ENCODE measurements at places on chromosomes 1 and 21.
A peak's percentile ranks its signal among the peaks of the same experiment; 100 is the strongest.

GRCh38 chr1:112998592-112999235 is 42.7 kb upstream of the SLC16A1 start:
- no peak for DNase-seq

DNA sequence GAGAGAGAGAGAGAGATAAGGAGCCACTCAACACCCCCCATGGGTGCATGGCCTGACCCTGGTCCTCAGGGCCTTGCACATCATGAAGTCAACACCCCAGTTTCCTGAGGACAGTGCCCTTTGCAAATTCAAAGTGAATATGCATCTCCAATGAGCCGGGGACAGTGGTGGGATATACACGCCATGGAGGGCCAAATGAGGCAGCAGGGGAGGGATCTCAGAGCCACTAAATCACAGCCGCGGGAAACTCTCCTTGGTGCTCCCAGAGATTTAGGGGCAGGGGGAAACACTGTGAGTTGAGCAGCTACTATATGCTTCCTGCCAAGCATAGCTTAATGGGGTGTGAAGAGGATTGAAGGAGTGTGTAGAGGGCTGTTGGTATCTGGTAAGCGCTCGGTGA is 35.5 kb downstream of the MATN1 start:
- DNase-seq = no peak

DNA sequence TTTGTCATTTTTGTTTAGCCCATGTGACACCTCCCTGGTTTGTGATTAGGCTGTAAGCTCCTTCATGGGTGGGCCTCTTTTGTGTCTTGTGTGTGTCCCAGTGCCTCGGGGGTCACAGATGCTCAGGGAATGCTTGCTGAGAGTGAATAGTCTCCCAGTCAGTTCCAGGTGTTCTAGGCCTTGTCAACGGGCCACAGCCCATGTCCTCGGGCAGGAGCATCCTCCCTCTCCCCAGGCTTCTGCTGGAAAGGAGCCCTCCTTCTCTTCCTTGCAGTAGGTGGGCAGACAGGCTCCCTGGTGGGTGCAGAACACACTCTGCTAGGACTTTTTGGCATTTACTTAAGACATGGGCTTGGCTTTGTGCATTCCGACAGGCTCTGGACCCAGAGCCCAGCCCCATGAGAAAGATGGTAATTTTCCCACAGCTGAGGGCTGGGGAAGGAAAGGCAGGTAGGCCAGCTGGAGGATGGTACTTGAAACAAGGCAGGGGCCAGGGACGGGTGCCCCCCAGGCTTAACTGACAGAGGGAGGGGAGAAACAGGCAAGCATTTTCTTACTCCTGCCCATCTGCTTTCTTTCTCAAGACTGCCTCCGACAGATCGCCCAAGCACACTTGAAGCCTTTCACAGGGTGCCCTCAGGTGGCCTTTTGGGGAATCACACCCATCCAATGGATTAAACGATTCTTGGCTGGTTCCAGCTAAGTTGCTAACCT is 7.1 kb upstream of the CPLANE2 start:
- DNase-seq = peak; percentile 74

GRCh38 chr1:184823080-184823479 is 68.4 kb upstream of the EDEM3 start:
- DNase-seq = no peak

DNA sequence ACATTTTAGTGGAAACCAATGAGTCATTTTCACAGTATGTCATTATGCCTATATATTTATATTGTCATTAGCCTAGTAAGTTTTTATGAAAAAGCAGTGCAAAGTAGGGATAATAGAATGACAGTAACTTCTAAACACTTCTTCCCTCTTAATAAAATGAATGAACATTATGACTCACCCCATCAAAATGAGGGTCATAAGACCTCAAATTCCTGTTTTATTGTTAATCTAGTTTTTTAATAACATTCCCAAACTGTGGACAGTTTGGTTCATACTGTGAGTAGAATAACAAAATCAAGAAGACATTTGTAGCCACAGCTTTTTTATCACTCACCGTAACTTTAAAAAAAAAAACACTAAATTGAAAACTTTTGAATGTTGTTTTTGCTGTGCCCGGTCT is 160.5 kb downstream of the LRRC40 start:
- no peak for DNase-seq

GRCh38 chr21:25462517-25462971 is 144.7 kb downstream of the MRPL39 start:
- DNase-seq = no peak

DNA sequence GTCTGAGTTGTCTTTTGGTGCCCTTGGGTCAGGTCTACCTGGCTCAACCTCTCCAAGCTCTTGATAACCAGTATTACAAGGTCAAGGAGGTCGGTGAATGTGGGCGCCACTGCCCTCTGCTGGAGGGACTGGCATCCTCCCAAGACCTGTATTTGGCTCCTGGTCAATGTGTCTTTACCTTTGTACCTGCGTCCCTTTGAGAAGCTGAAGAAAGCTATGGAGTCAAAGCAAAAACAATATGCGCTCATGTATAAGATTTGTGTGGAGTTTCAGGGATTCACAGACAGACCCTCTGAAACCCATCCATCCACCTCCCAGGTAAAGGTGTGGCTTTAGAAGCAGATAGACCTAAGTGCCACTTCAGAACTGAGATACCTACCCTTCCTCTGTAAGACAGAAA is 61.8 kb upstream of the NBL1 start:
- peak; percentile 77 for DNase-seq

- DNase-seq = peak; percentile 75
These were observed 6.4 kb downstream of the ITGB2 start for GRCh38 chr21:44914176-44914874.

GRCh38 chr1:178345238-178345637 is 151.5 kb downstream of the CLEC20A start:
- DNase-seq = no peak

DNA sequence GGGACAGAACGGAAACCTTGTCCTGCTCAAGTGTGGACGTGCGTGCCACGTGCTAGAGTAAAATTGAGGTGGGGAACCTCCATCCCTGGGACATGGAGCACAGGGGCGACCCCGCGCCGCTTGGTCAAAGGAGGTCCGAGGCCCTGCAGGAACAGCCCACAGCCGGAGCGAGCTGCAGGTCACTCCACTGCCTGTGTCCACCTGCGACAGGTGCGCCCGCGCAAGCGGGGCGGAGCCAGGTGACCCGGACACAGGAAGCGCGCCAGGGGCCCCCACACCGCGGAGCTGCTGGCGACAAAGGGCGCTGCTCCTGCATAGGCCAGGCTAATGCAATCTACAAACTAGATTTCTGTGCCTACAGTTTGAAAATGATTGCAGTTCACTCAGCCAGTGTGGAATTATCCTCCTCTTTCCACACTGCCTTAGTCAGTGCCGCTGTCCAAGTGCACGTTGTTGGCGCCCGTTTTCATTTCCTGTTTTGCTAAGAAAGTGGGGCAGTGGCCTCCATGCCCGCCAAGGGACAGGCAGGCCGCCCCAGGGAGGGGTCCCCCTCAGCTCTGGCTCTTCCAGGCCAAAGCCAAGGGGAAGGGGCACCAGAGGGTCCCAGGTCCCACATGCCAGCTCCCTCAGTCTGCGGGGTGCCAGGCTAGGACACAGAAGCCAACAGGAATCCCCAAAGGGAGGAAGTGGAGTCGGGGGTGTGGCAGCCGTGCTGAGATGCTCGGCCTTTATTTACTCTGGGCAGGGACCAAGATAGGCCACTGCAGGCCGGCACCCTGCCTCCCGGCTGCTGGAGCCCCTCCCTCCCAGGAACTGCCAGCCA is 4.3 kb upstream of the NADK start:
- DNase-seq = no peak

DNA sequence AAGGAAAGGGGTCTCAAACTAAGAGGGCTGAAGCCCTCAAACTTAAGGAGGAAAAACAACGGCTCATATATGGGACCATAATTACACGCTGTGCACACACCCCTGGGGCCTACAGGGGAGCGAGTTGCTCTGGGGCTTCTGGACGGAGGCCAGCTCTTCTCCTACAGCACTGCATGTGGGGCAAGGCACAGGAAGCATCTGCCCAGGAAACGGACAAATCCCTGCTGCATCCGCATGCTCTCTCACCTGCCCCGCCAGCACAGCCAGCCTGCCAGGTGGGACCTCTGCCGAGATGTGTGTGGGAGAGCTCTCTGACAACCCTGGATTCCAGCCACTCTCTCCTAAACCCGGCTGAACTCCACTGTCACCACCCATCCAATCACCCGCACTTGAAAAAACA is 54.1 kb downstream of the MRPL37 start:
- no peak for DNase-seq

- no peak for DNase-seq
These were observed 24.9 kb downstream of the ZNF281 start for GRCh38 chr1:200384818-200385390.

GRCh38 chr1:195053478-195053877 is 1554.8 kb downstream of the KCNT2 start:
- DNase-seq = no peak
